ENCODE measurements at places on chromosomes 2 and 18.

GRCh38 chr2:39127973-39128372 lies 7.1 kb upstream of the SOS1 start:
- no peak for DNase-seq

- DNase-seq = no peak
Measured at GRCh38 chr2:18244845-18245244, 315.6 kb downstream of the RDH14 start.

- DNase-seq = no peak
Measured at GRCh38 chr18:48790869-48791635, 159.7 kb downstream of the SMAD7 start.

GRCh38 chr2:169716238-169716886 lies 17.3 kb upstream of the KLHL23 start:
- DNase-seq = no peak

DNA sequence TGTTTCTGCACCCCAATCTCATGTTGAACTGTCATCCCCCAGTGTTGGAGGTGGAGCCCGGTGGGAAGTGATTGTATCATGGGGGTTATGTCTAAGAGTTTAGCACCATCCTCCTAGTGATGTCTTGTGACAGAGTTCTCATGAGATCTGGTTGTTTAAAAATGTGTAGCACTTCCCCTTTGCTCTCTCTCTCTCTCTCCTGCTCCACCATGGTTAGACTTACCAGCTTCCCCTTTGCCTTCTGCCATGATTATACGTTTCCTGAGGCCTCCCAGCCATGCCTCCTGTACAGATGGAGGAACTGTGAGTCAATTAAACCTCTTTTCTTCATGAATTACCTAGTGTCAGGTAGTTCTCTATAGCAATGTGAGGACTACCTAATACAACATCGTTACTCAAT lies 396.9 kb upstream of the LRATD1 start:
- DNase-seq = no peak

- no peak for DNase-seq
Measured at GRCh38 chr2:150417278-150417677, 70.2 kb downstream of the RND3 start.

GRCh38 chr18:48702346-48703027 lies 163.7 kb downstream of the CTIF start:
- no peak for DNase-seq

- no peak for DNase-seq
Measured at GRCh38 chr2:240394549-240394948, 40.9 kb upstream of the GPC1 start.

DNA sequence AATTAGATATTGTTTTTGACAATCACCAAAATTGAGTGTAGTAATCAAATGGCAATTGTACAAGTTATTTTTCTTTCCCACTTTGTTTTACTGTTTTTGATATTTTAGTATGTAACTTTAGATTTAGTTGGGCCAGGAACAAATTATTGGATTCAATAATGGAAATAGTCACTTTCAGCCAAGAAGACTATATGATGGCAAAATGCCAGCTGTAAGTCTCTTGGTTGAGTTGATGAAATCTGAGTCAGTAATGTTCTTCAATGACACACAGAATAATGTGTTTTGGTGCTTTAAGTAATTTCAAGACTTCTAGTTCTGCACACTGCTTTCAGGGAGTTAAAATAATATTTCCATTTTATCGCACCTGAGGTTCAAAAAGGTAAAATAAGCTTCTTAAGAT lies 2022.0 kb upstream of the CELF4 start:
- no peak for DNase-seq

GRCh38 chr2:218060118-218060517 lies 8.9 kb upstream of the RUFY4 start:
- DNase-seq = no peak

DNA sequence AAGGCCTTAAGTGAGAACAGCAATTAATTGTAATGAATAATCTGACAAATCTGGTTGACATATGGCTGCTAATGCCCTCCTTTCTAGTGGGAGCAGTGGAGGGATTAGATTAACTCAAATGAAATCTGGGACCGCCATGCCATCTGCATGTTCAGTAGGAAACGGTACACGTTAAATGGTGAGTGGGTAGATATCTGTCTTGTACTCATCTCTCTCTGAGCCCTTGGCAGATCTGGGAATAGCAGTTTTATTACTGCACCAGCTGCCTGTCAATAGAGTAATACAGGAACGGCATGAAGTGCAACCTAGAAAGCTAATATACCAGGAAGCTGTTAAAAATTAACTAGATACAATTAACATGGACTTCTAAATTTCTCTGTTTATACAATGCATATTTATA lies 258.8 kb downstream of the GPD2 start:
- DNase-seq = no peak

- DNase-seq = no peak
Measured at GRCh38 chr2:30412684-30413570, 34.1 kb upstream of the LCLAT1 start.

- DNase-seq = no peak
Measured at GRCh38 chr2:166181813-166182154, 54.0 kb upstream of the SCN1A start.

GRCh38 chr2:241666627-241667400 lies 19.8 kb downstream of the DTYMK start:
- DNase-seq = peak; percentile 54

DNA sequence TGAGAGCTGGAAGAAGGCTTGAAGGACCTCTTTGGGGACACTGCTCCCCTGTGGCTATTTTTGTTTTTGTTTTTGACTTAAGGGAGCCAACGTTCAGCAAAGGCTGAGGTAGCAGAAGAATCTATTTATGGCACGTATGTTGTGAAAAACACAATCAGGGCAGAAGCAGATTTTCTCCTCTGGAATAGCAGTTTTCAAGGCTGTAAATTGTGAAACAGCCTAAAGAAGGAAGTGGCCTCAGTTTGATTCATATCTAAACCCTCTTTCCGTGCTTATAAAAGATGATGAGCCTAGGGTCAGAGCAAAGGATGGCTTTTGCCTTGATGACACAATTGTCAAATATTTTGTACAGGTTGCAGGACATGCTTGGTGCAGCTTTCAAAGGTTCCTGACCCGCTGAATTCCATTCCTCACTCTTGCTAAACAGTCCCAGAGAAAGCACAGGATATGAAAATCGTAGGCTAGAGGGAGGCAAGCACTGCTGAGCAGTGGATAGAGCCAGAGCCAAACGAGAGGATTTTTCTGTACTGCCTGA lies 106.2 kb upstream of the DLX2 start:
- DNase-seq = no peak

GRCh38 chr2:232836934-232837333 lies 33.1 kb upstream of the SNORC start:
- no peak for DNase-seq

DNA sequence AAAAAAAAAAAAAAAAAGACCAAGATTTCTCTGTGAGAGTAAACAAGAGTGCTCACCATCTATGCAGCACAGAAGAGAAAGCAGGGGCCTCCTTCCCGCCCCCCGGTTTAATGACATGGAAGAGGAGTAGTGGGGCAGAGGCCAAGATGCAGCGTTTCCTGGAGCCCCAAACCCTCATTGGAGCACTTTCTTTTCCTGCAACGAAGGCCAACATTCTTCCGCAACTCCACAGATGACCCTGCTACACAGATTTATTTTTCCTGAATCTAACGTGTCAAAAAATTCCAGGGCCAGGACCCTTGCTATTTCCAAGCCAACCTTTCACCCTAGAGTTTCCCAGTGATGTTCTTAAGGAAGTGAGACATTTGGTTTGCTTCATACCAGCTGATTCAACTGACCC lies 189.6 kb downstream of the MIB1 start:
- DNase-seq = no peak

Data from pulmonary artery endothelial cell (primary cell).